ENCODE measurements at places on chromosomes 11 and 22. TPM values are rescaled to one million over a fixed set of nuclear protein-coding genes. Genes with fewer than 3 reads are reported as not detected.

Gene SLC22A12
- polyA plus RNA-seq: 5.4 TPM

Gene LDHAL6A
- polyA plus RNA-seq: 1.7 TPM

Gene TRIM6
- 27.4 TPM for polyA plus RNA-seq

Gene LRRC32
- 57.5 TPM for polyA plus RNA-seq

Gene F2
- polyA plus RNA-seq: 0.39 TPM

Gene CBX7
- 10.1 TPM for polyA plus RNA-seq

- no peak for DNase-seq
These were observed 30.4 kb upstream of the CREB3L1 start for GRCh38 chr11:46247090-46247489.

DNA sequence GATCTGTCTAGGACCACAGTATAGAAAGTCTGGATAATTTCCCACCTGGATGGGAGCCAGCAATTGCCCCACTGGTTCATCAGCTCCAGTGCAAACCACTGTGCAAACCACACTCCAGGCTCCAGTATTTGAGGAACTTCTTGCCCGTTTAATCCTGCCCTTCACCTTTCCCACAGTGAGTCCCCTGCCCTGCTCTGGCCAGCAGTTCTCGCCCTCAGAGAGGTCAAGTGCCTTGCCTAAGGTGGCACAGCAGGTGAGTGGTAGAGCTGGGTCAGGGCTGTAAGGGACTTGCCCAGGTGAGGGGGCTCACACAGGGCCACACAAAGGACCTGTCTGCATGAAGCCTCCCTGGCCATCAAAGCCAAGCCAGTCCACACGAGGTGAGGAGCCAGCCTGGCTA is 24.1 kb downstream of the MS4A10 start:
- DNase-seq: no peak

DNA sequence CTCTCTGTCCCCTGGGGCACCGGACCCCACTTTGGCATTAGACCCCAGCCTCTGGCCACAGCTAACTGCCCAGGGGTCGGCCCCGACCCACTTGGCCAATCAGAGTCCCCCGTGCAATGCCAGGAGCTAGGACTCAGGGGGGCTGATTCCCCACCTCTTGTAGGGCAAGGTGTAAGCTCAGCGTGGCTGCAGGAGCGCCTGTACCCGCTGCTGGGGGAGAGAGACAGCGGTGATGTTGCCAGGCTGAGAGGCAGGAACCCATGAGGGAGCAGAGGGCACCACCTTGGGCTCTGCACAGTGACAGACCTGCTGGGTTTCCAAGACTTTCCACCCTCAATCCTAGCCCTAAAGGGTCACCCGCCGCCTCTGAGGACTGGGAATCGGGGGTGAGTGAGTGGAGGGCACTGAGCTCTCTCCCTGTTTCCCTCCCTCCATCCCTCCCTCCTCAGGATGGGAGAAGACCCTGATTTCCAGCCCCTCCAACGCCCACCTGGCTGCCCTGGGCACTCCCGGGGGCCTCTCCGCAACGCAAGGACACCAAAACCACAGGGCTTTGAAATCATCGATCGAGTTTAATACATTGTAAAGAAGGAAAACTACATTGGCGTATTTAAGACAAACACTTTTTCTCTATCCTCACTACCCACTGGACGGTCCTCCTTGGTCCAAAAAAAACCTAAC is 128.4 kb downstream of the ARHGAP8 start:
- DNase-seq: no peak

- no peak for DNase-seq
These were observed 14.8 kb downstream of the TAB1 start for GRCh38 chr22:39414377-39414776.

GRCh38 chr11:128786507-128786906 is 80.6 kb downstream of the KCNJ1 start:
- DNase-seq: no peak

DNA sequence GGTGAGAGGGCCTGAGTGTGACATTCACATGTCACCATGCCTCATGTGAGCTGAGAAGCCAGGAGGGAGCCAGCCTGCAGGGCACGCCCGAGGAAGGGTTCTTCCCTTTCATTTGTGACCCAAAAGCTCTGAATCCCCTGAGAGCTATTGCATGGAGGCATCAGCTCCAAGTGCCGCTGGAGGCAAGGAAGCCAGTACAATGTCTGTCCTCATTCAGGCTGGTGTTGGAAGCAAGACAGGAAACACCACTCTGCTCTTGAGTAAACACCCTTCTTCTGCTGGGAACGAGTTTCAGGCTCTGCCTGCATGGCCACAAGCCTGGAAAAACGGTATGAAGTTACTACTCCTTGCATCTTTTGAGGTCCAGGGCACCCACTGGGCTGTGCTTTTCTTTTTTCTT is 83.8 kb upstream of the LARGE1 start:
- no peak for DNase-seq

- no peak for DNase-seq
These were observed 179.8 kb downstream of the NAV2 start for GRCh38 chr11:19892387-19892786.

DNA sequence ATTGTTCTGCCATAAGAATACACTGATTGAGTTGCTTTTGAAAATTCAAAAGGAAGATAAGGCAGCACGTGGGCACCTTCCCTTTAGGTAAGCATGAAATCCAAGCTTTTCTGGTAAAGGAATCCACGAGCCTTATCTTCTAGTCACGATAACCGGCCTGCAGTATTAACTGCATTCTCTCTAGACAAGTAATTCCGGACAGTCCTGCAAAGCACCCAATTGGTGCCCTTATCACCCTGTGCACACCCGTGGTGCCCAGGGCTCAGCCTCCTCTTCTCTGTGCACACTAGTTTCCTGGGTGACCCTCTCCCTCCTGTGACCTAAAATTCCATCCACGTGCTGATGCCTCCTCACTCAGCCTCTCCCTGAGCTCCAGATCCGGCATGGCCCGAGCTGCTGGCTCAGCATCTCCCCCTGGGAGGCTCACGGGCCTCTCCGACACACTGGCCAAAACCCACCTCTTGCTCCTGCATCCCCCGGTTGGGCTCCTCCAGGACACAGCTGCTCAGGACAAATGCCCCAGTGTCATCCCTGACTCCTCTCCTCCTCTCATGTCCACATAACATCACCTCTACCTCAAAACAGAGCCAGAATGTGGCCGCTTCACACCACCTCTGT is 63.7 kb downstream of the PACSIN2 start:
- no peak for DNase-seq

GRCh38 chr11:34105079-34105956 is at the start of gene NAT10:
Gene NAT10 (plus strand): TSS chr11:34105629. CDS start chr11:34108226, 2,597 bp downstream.
- peak; percentile 96 for DNase-seq

DNA sequence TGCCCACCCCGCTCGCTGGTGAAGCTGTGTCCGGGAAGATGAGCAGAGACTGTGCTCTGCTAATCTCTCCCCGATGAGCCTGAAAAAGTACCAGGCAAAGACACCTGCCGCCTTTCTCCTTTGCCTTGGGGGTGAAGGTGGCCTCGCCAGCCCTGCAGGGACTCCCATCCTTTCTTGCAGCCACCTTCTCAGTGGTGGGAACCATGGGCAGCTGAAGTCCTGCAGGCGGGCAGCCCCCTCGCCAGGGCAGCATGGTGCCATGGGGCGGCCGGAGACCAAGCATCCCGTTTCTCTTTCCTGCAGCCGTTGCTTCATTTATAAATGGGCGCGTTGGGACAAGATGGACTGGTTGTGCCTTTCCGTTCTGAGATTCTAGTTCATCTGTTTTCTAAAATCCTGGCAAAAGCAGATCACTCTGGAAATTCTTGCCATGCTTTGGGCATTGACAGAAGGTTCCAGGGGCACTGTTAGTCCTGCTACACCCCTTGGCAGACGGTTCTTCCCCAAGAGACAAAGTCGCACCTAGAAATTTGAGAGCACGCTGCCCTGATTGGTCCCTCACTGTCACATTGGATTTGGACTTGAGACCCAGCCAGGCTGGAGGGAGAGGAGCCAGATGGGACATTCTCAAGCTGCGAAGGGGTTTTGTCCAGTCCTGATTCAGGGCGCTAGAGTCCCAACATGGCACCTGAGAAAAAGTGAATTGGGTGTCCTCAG is 7.5 kb downstream of the CTTN start:
- DNase-seq: no peak

- no peak for DNase-seq
These were observed 1001.1 kb downstream of the BRD1 start for GRCh38 chr22:48826546-48826945.

DNA sequence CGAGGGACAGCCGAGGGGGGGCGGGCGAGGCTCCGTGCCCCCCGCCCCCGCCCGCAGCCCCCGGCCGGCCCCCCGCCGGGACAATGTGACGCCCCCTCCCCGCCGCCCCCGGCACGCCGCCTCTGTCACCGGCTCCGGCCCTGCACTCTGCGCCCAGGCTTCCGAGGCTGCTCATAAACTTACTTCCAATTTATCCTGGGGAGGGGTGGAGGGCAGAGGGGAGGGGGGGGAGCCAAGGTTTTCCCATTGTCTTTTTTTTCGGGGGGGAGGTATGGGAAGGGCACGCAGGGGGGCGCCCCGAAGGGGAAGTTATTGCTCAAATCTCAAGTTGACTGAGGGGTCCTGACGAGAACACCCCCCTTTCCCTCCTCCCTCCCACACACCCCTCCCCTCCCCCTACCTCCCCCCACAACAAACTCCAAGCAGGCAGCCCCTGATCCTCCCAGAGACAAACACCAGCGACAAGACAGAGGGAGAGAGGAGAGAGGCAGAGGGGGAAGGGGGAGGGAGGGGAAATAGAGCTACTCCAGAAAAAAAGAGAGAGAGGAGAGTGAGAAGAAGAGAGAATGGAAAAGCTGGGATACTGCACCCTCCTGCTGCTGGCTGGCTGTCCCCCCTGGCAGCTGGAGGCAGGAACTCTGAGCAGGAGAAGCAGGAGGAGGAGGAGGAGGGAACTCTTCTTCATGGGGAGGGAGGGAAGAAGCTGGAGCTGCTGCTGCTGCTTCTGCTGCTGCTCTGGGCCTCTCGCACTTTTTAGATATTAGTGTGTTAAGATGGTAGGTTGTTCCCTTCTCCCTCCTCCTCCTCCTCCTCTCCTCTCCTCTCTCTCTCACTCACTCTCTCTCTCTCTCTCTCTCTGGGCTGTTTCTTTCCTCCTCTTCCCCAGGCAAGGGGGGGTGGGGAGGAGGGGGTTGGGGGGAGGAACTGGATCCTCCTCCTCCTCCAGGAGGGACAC is 631 bp downstream of the PHF21A start:
- DNase-seq: peak; percentile 87

- no peak for DNase-seq
These were observed 5.0 kb upstream of the SH3BP1 start for GRCh38 chr22:37634417-37634924.

DNA sequence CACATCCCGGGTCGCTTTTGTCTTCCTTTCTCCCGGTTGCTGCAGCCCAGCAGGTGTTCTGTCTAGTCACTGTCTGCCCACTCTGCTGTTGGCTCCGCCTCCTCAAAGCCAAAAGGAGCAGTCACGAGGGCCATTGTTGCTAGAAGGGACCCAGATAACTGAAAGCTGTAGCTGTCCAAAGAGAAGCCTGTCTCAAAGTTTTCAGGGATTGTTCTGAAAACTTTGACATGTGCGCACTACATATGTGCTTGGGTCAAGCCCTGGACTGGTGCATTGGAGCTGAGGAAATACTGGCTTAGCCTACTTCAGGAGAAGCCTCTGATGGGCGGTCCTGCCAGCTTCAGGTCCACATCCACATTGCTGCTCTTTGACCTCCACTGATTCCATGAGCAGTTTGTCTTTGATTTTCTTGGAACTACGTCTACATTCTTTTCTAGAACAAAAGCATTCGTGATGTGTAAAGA is 8.8 kb upstream of the OR2AT4 start:
- DNase-seq: no peak

DNA sequence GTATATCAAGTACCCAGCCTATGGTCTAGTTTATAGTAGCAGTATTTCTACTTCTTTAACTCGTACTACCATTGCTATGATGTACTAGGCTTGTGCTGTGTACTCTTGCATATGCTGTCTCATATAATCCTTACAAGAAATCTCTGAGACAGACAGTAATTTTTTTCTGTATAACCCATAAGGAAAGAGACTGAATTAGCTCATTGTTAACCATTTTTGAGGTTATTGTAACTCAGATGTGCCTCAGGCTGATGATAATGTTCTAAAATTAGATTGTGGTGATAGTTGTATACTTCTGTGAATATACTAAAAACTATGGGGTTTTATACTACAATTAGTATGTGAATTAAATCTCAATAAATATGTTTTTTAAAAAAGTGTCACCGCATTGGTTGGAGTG is 112.2 kb upstream of the RRM1 start:
- no peak for DNase-seq

GRCh38 chr11:11450744-11451362 is 97.8 kb upstream of the CSNK2A3 start:
- DNase-seq: no peak

DNA sequence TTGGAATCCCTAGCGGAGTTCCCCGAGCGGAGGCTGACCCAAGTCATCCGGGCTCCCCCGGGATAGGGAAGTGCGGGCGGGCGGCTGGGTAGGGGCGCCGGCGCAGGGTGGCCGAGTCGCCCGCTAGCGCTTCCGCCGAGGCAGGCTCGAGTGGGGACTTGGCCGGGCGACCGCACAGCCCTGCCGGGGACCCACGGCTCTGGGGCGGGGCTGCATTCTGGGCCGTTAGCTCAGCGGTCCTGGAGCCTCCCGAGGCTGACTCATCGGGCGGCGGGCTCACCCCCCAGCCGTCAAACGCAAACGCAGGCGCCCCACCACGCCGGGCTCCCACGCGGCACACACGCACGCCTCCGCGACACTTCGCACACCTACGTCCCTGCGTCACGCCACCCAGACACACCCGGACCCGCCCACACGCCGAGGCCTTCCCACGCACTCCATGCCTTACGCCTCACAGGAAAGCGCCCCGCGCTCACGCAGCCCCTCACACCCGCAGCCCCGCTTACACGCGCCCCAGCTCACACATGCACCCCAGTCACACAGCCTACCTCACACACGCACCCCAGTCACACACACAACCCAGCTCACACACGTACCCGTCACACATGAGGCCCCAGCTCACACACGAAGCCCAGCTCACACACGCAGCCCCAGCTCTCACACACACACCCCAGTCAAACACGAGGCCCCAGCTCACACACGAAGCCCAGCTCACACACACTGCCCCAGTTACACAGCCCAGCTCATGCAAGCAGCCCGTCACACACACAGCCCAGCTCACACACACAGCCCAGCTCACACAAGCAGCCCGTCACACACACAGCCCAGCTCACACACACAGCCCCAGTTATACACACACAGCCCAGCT is 1.2 kb downstream of the PHLDB1 start:
- no peak for DNase-seq

GRCh38 chr22:31193092-31193491 is 19.0 kb upstream of the LIMK2 start:
- DNase-seq: no peak

DNA sequence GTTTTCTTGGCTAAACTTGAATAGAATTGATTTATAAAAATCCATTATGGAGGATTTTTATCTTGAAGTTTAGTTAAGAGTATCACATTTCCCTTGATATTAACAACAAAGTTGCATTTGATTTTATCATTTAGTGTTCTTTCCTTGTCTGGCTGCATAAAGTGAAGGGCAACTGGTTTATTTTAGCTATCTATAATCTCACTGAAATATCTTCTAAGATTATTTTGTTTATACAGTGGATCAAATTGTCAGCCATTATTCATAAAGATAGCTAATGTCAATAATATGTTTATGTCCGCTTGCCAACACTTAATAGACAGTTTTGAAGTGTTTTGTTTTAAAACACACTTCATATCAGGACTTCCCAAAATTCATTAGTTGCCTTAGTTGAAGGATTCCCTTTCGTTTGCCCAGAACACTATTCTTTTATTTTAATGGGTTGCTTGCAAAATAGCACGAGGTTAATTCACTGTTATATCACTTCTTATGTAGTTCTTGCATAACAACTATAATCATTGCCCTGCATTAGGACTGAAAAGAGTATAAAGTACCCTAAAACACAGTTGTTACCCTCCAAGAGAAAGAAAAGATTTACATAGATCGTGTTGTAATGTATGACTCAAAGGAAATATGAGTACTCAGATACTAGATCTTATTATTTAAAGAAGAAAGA is 73.0 kb downstream of the MSANTD4 start:
- no peak for DNase-seq
